Endothelial cell (in vitro differentiated cells): ENCODE measurements at places on chromosomes 11 and 22. TPM values are rescaled to one million over a fixed set of nuclear protein-coding genes. Genes with fewer than 3 reads are reported as not detected.

The CNIH2 gene
- total RNA-seq: 1.9 TPM

DNA sequence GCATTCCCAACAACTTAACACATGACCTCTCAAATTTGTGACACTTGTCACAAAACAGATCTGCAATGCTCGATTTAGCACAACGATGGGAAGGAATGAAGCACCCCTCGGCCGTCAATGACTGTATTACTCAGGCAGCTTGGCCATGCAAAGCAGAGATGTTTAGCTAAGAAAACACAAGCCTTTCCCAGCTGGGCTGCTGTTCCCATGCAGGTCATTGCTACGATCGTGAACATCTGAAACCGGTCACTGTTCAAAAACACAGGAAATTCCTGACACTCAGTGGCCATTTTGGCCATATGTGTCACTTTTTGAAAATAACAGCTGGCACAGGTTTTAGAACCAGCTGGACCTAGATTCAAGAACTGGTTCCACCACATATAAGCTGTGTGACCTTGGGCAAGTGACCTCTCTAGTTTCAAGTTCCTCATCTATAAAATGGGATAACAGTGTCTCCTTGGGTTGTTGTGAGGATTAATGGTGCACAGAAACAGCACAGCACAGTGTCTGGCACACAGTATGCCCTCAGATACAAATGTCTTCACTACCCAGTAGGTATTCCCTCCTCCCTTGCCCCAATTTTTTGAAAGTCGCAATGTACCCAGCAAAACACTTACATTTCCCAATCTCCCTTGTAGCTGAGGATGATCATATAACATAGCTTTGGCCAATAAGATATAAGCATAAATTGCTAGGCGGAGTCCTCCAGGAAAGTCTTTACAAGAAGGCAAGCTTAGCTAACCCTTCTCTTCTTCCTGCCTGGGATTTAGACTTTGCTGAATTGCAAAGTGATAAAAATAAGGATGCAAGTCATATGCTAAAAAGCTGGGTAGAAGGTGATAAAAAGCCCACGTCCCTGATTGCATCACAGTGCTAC, 93.1 kb downstream of the C11orf58 start:
- DNase-seq: no peak
- peaks cover 5% of the 10 kb centered on the region for H3K36me3 ChIP-seq
- no peak overlapping the region for H3K4me3 ChIP-seq

DNA sequence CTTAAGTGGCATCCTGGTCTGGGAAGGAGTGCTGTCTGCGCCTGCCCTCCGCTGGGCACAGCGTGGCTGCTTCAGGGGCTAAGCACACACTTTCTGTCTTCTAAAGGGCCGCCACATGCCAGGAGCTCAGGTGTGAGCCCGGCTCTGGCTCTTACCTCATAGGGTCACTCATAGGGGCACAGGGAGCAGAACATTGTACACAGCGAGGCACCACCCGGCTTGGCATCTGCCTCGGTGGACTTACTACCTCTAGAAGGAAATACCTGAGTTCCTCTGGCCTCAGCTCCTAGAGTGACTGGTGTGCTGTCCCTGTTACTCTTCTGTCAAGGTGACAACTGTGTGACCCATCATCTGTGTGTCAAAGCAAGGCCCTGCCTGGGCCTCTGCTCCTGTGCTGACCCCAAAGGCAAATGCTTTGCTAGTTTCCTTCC, 13.4 kb downstream of the NEAT1 start:
- H3K27me3 ChIP-seq: peaks cover 1% of the 10 kb centered on the region
- H3K4me3 ChIP-seq: no peak overlapping the region
- H3K4me1 ChIP-seq: no peaks in the 10 kb centered on the region
- H3K36me3 ChIP-seq: peaks cover 24% of the 10 kb centered on the region

GRCh38 chr11:106105986-106106385, 28.5 kb downstream of the AASDHPPT start:
- no peaks in the 10 kb centered on the region for H3K36me3 ChIP-seq
- H3K4me3 ChIP-seq: no peak overlapping the region
- no peaks in the 10 kb centered on the region for H3K27me3 ChIP-seq
- no peak overlapping the region for H3K27ac ChIP-seq
- peaks cover 2% of the 10 kb centered on the region for H3K4me1 ChIP-seq

DNA sequence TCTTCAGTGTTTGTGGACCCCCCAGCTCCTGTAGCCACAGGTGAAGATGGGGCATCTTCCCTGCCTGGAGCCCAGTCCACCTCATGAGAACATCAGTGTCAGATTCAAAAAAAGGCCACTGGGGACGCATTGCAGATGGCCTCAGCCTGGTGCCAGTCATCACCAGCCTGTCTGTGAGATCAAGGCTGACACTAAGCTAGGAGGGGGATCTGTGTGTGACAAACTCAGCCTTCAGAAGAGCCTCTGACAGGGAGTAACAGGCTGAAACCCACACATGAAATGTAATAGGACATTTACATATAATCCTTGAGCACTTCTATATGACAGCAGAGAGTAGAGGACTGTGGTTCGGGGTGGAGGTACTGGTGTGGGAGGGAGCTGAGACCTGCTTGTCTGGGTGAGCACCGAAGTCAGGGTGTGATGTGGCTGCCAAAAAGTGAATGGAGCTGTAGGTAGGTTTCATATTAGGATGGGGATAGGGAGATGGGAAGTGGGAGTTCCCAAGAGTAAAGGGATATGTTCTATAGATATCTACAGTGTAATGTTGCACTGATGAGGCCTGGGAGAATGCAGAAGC, 20.5 kb upstream of the CCDC134 start:
- peaks cover 26% of the 10 kb centered on the region for H3K4me1 ChIP-seq
- H3K27me3 ChIP-seq: peaks cover 2% of the 10 kb centered on the region
- H3K4me3 ChIP-seq: no peak overlapping the region
- no peaks in the 10 kb centered on the region for H3K36me3 ChIP-seq

DNA sequence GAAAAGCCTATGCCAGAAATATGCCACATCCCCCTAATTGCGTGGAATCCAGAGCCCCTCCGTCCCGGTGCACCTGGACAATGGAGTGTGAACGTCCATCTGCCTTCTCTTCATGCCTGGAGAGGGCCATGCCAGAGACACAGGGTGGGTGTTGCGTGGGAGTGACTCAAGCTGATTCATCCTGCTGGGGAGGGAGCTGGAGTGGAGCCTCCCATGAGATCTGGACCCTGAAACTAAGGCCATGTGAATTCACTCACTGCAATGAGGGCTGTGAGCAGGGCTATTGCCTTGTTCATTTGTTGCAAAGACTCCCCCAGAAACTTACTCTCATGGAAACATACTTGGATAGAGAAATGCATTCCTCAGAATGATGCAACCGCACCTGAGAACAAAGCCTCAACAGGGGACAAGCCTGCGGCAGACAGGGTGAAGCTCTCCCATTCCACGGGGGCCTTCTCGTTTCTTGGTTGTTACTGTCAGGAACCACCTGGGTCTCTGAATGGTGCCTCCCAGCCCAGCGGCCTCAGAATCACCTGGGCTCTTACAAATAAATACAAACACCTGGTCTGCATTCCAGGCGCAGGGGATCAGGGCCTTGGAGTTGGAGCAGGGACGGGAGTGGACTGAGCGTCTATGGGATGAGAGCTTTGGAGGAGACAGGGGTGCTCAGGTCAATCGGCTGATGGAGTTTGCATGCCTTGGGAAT, 1031.2 kb downstream of the BRD1 start:
- no peak overlapping the region for H3K4me3 ChIP-seq
- no peaks in the 10 kb centered on the region for H3K36me3 ChIP-seq
- no peak for DNase-seq
- H3K27ac ChIP-seq: no peak overlapping the region
- no peaks in the 10 kb centered on the region for H3K4me1 ChIP-seq

GRCh38 chr11:83124636-83125424, 32.1 kb upstream of the PCF11 start:
- H3K4me3 ChIP-seq: no peak overlapping the region
- no peak for DNase-seq
- no peak overlapping the region for H3K27ac ChIP-seq
- no peaks in the 10 kb centered on the region for H3K4me1 ChIP-seq
- H3K27me3 ChIP-seq: peaks cover 1% of the 10 kb centered on the region

DNA sequence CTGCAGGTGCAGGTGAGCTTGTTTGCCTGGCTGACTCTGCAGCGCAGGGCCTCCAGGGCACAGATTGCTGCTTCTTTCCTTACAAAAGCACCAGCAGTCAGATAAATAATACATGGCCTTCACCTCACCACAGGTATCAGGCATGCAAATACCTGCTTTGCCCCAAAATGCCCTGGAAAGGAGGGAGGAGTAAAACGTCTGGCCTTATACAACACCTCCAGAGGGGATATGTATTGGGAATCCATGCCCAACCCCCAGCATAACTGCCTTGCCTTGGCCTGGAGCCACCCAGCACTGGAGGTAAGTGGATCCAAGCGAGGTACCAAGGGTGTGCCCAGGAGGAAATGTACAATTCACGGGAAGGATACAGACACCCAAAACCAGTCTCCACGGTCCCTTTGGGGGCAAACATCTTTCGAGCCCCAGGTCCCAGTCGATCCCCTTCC, 860 bp downstream of the TMEM184B start:
- peaks cover 21% of the 10 kb centered on the region for H3K4me1 ChIP-seq
- peaks cover 2% of the 10 kb centered on the region for H3K27me3 ChIP-seq
- H3K4me3 ChIP-seq: peak overlapping the region; percentile 94
- no peak overlapping the region for H3K27ac ChIP-seq
- peaks cover 10% of the 10 kb centered on the region for H3K36me3 ChIP-seq
- no peak for DNase-seq

DNA sequence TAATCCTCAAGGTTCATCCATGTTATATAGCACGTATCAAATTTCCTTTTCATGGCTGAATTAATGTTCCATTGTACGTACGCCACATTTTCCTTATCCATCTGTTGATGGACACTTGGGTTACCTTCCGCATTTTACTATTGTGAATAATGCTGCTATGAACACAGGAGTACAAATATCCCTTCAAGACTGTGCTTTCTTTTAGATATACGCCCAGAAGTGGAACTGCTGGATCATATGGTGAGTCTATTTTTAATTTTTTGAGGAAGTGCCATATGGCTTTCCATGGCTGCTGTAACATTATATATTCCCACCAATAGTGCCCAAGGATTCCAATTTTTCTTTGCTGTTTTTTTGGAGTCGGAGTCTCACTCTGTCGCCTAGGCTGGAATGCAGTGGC, 6.0 kb downstream of the MRPL40 start:
- DNase-seq: no peak
- no peak overlapping the region for H3K27ac ChIP-seq
- H3K4me3 ChIP-seq: no peak overlapping the region

DNA sequence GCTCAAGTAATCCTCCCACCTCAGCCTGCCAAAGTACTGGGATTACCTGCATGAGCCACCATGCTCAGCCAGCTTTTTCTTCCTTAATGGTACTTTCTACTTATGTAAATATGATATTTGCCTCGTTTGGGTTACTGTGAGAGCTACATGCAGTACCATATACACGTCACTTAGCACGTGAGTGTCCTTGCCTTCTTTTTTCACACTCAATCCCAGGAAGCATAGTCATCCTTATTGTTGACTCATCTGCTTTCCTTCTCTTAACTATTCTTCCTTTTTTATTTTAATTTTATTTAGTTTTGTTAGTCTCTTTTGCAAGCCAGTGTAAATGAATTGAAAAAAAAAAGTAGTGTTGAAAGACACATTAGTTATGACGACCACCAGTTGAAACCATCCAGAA, 205.9 kb downstream of the HIPK3 start:
- DNase-seq: no peak
- H3K4me3 ChIP-seq: no peak overlapping the region
- H3K27ac ChIP-seq: no peak overlapping the region
- peaks cover 4% of the 10 kb centered on the region for H3K4me1 ChIP-seq

DNA sequence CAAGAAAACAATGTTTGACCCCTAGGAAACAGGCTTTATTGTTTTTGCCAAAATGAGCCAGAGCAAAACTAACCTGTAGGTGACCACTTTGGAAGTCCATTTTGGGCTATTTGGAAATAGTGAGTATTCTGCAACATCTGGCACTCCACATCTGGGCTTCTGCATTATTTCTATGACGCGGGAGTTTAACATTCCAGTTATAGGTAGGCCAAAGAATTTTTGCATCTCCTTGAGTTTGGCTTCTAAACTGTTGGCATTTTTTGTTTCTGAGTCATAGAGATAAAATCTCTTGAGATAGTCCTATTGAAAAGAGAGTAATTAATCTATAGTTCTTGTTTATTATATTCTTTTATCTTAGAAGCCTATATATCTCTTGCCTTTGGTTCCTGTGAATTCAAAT, 2.9 kb downstream of the MMP7 start:
- DNase-seq: no peak
- H3K36me3 ChIP-seq: no peaks in the 10 kb centered on the region
- no peaks in the 10 kb centered on the region for H3K27me3 ChIP-seq
- no peak overlapping the region for H3K4me3 ChIP-seq

- H3K27ac ChIP-seq: no peak overlapping the region
- H3K4me3 ChIP-seq: no peak overlapping the region
- no peak for DNase-seq
- peaks cover 15% of the 10 kb centered on the region for H3K36me3 ChIP-seq
- no peaks in the 10 kb centered on the region for H3K4me1 ChIP-seq
- peaks cover 7% of the 10 kb centered on the region for H3K27me3 ChIP-seq
These were observed 441.1 kb downstream of the TBC1D22A start for GRCh38 chr22:47203554-47203991.

DNA sequence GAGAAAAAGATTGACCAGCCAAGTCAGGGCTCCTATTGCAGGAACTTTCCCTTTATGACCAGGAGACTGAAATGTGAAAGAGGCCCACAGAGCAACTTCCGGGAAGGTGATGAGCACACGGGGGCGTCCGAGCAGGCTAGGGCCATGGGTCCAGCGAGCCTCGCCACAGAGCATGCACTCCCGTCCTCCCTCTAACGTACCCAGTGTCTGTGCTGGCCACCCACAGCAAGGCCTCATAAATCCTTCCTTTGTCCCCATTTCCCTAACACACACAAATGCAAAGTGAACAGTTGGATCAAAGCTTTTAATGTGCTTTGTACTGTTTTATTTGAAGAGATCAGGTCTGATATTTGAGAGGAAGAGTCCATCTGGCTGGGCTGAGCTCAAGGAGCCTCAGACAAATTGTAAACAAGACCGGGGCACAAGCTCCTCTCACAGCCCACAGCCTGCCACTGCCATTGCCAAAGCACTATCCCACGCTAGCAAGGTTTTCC, 44.3 kb downstream of the BLID start:
- H3K27ac ChIP-seq: no peak overlapping the region
- DNase-seq: no peak
- peaks cover 2% of the 10 kb centered on the region for H3K4me1 ChIP-seq
- no peaks in the 10 kb centered on the region for H3K36me3 ChIP-seq
- no peaks in the 10 kb centered on the region for H3K27me3 ChIP-seq
- no peak overlapping the region for H3K4me3 ChIP-seq

GRCh38 chr11:95119361-95120060, 29.9 kb downstream of the ENDOD1 start:
- H3K4me1 ChIP-seq: peaks cover 3% of the 10 kb centered on the region
- H3K27me3 ChIP-seq: peaks cover 3% of the 10 kb centered on the region
- H3K36me3 ChIP-seq: no peaks in the 10 kb centered on the region
- no peak overlapping the region for H3K4me3 ChIP-seq
